NCI-H1694 (cell line): ENCODE measurements at places on chromosomes 6 and 20.

DNA sequence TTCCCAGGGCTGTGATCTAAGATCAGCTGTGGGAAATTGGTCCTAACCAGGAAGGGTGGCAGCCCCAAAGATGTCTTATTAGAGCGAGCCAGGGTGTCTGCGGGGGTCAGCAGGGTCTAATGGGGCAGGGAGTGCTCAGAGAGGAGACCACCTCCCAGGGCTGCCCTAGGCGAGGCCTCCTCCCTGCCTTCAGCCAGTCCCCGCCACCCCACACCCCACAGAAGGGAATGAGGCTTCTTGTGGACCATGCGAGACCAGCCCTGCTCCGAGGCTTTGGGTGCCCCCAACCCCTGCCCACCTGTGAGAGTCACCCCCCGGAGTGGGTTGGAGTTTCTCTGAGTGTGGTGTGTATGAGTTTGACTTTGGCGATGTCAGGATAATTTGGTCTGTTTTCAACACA, 37.8 kb downstream of the SYNJ2 start:
- DNase-seq: no peak

- no peak for DNase-seq
Measured at GRCh38 chr6:1317302-1317815, 5.5 kb downstream of the FOXQ1 start.

GRCh38 chr6:39107641-39108040, 7.3 kb downstream of the SAYSD1 start:
- DNase-seq: no peak

- no peak for DNase-seq
Measured at GRCh38 chr20:50133041-50133440, 20.1 kb upstream of the UBE2V1 start.

DNA sequence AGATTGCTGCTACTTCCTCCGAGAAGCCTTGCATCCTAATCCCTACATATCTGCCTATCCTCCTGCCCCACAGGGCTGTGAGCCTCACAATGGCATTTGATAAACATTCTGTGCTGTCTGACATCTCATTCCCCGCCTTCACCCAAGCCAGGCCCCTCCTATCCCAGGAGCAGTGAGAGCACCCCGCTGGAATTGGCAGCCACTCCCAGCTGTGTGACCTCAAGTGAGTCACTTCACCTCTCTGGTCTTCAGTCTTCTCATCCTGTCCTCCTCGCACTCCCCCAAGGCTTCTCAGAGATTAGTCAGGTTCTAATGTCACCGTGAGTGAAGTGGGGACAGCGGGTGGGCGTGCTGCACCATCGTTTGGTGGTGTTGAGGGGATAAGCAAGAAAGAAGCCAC, 81.7 kb downstream of the CDH22 start:
- DNase-seq: no peak

DNA sequence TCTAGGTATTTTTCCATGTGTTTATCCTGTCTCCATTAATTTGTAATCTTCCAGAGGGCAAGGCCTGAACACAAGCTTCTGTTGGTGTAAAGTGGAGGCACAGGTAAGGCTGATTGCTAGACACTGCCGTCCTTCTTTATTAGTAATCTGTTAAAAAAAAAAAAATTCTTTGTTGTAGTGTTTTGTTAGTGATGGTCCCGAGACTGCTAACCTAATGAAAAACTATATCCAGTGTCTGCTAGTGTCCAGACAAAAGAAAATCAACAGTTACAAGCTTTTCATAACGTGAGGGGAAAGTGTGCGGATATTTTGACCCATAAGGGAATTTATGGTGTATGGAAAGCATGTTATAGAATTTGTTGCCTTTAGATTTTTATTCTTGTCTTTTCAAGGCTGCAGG, 4.2 kb upstream of the HIVEP1 start:
- DNase-seq: no peak

- DNase-seq: no peak
Measured at GRCh38 chr6:11409371-11409770, 128.2 kb upstream of the TMEM170B start.

GRCh38 chr6:154891901-154892300, 103.2 kb upstream of the TIAM2 start:
- DNase-seq: no peak

DNA sequence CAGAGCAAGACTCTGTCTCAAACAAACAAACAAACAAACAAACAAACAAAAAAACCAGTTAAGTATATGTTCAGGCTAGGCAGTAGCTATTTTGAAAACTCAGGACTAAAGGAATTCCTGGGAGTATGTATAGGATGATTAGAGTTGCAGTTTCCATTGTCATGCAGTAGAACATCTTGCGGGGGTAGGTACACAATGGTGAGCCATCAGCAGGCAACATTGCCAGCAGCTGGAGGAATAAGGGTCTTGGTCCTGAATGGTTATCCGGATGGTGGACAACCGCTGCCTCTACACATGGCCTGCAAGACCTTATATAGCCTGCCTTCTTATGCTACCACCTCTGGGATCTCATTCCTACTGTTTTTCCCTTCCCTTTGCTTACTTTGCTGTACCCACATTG, 297.5 kb downstream of the SOX4 start:
- DNase-seq: no peak

- no peak for DNase-seq
Measured at GRCh38 chr6:114648847-114649246, 306.0 kb upstream of the HS3ST5 start.
